ENCODE measurements at places on chromosomes 4 and X. TPM values are rescaled to one million over a fixed set of nuclear protein-coding genes. Genes with fewer than 3 reads are reported as not detected.

DNA sequence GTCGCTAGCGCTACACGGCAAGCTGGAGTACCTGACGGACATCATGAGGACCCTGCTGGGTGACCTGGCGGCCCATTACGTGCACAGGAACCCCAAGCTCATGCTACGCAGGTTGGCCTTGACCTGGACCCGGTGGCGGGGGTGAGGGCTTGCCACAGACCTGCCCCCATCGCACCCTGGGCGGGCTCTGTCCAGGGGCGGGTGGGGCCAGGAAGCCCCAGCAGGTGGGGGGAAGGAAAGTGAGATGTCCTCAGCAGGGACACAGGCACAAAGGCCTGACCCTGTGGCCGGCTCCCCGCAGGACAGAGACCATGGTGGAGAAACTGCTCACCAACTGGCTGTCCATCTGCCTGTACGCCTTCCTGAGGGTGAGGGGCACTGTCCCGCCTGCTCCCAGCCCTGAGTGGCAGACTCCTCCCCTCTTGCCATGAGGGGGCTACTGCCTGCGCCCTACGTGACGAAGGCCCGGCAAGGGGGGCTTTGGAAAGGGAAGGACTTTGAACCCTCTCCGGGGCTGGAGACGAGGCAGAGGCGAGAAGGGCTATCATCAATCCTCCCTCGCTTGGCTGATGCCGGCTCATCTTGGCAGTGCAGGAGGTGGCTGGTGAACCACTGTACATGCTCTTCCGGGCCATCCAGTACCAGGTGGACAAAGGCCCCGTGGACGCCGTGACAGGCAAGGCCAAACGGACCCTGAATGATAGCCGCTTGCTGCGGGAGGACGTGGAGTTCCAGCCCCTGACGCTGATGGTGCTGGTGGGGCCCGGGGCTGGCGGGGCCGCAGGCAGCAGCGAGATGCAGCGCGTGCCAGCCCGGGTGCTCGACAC, 5.3 kb upstream of the SRPK3 start:
- DNase-seq, result no peak

- no peak for DNase-seq
Observed at GRCh38 chr4:183561905-183562304, 57.0 kb downstream of the ING2 start.

- no peak for DNase-seq
Observed at GRCh38 chr4:38130884-38131283, 170.7 kb downstream of the PTTG2 start.

- no peak for DNase-seq
Observed at GRCh38 chr4:104138116-104138515, 356.6 kb downstream of the CXXC4 start.

DNA sequence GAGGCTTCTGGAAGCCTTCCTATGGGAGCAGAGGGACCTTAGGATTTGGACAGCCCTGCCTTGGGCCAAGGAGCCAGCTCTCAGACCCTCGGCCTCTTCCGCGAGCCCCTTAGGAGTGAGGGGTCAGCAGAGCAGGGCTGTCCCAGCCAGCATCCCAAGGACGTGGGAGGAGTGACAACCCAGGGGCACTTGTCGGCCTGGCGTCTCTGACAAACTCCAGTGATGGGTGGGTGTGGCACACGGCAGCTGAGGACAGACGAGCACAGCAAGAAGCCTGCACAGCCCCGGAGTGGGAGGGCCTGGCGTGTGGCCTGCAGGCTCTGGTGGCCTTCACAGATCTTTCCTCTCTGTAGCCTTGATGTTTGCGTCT, 11.6 kb upstream of the TNIP2 start:
- no peak for DNase-seq

DNA sequence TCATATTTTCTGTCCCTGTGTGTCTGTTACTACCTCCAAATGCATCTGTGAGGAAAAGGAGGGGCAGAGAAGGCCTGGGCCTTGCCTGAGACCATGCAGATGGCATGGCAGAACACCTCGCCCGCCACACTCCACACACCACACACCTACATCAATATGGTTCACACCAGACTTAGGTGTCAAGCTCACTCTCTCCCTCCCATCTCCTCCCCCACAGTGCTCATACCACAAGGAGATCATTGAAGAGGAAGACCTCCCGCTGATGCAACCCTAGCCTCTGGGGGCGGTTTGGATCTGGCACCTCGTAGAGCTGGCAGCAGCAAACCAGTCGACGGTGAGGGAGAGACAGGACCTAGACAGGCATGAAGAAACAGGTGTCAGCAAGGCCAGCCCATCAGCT, 16.6 kb upstream of the KDM5C start:
- DNase-seq, result no peak

GRCh38 chrX:13283512-13283911, 36.3 kb downstream of the ATXN3L start:
- no peak for DNase-seq

- DNase-seq, result no peak
Observed at GRCh38 chrX:47187106-47187677, 6.4 kb upstream of the UBA1 start.

GRCh38 chr4:183797011-183797444, 108.1 kb upstream of the STOX2 start:
- no peak for DNase-seq

DNA sequence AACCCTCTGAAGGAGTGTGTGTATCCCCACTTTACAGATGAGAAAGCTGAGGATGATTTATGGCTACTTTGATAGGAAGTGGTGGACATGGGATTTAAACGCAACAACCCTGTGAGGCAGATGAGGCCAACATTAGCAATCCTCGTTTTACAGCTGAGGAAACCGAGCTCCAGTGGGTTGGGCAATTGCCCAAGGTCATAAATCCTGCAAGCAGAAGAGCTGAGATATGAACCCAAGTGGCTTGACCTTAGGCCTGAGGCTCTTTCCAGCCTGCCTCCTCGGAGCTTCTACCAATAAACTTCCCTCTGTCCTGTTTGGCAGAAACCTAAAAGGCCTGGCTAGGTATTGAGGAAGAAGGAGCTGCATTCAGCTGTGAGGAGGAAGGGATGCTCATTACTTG, 185.5 kb upstream of the RBPJ start:
- DNase-seq, result no peak

GRCh38 chr4:22515888-22516541, at the start of gene ADGRA3:
Gene ADGRA3, minus strand, starts transcription at chr4:22516066. Its CDS starts 282 bp downstream, at chr4:22515784.
- no peak for DNase-seq

The MAGEA8 gene
- total RNA-seq, result not detected

The NOX1 gene
- total RNA-seq, result not detected

The SPANXA2 gene
- total RNA-seq, result not detected
